ENCODE measurements at places on chromosomes 11 and 22.

DNA sequence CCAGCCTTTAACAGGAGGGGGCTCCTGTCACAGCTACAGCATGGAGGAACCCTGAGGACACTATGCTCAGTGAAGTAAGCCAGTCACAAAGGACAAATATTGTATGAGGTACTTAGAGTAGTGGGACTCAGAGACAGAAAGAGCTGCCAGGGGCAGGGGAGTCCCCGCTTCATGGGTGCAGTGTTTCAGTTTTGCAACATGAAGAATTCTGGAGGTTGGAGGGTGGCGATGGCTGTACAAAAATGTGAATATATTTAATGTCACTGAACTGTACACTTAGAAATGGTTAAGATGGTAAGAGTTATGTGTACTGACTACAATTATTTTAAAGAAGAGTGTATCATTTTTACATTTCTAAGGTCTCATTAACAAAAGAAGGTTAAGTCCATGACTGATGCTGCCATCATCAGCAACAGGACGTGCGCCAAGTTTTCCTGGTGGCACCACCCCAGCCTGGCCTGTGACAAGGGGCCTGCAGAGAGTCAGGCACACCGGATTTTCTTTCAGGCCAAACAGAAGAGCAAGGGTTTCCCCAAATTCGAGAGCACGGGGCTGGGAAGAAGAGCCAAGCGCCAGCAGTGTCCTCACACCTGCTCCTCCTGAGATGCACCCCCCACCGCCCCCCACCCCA is 22.1 kb downstream of the YPEL1 start:
- no peak for DNase-seq

- no peak for DNase-seq
Observed at GRCh38 chr11:69343401-69344321, 49.7 kb downstream of the MYEOV start.

DNA sequence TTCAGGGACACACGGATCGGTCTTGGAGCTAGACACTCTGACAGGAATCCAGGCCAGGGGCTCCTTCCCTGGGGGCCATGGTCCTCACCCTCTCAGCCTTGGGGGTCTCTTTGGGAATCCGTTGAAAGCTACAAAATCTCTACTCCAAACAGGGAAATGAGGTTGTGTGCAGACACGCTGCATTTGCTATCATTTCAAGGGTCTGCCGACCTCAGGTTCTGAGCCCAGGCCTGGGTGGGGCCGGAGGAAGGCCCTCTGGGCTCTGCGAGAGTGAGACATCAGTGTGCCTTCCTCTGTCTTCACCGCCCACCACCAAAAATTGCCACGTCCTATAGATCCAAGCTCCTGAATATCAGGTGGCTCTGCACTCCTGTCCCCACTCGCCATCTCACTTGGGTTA is 74.4 kb upstream of the FGF3 start:
- no peak for DNase-seq

GRCh38 chr22:44005524-44005923 is 18.6 kb upstream of the PARVB start:
- no peak for DNase-seq

- DNase-seq = no peak
Observed at GRCh38 chr22:37563153-37564081, 3.1 kb downstream of the CDC42EP1 start.
